ENCODE measurements at places on chromosomes 2 and 18. TPM values are rescaled to one million over a fixed set of nuclear protein-coding genes. Genes with fewer than 3 reads are reported as not detected.

The CTDSP1 gene
- 124 TPM for polyA plus RNA-seq

DNA sequence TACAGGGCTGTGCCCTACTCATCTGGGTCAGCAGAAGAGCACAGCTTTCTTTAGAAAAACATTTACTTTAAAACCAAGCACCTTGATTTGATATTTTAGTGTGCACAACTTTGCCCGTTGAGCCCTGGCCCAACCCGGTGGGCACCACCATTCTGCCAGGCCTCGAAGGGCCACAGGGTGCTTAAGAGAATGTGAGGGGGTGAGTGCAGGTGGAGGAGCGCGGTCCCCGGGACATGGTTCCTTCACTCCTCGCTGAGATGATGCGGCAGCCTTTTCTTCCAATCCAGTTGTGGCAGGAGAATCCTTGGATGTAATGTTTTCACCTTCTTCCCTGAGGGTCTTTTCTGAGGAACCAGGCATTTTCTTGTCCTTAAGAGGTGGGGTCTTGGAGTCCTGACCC lies 119.0 kb downstream of the RPIA start:
- no peak for DNase-seq

DNA sequence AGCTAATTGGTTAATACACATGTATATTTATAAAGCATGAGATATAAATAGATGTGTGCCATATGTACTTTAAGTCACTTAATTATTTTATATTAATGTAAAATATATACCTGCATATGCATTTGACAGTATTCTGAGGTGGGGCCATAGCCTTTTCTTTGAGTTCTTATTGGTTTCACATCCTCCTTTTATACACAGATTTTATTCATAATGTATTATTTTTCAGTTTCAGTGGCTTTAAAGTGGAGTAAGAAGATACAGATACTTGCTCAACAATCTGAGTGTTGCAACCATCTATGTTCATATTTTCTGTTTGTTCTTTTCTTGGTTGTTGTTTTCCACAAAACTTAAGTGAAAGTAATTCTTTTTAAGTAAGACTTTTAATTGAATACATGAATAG lies 436.5 kb downstream of the RND3 start:
- DNase-seq, result no peak

The CCBE1 gene
- 95.5 TPM for polyA plus RNA-seq

DNA sequence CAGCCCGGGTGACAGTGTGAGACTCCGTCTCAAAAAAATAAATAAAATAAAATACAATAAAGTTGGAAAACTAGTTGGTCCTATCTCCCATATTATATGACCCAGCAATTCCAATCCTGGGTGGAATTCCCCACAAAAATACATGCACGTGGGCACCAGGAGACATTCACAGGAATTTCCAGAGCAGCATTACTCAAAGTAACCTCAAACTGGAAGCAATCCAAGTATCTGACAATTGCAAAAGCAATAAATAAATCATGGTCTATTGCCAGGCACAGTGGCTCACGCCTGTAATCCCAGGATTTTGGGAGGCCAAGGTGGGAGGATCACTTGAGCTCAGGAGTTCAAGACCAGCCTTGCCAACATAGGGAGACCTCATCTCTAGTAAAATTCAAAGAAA lies 101.2 kb upstream of the MAP4K4 start:
- DNase-seq, result no peak

- no peak for DNase-seq
Measured at GRCh38 chr2:20496942-20497341, 50.1 kb downstream of the RHOB start.

The SP110 gene
- polyA plus RNA-seq, result 45.2 TPM

The IL36B gene
- polyA plus RNA-seq, result not detected

The RNU2-63P gene
- not detected for polyA plus RNA-seq

DNA sequence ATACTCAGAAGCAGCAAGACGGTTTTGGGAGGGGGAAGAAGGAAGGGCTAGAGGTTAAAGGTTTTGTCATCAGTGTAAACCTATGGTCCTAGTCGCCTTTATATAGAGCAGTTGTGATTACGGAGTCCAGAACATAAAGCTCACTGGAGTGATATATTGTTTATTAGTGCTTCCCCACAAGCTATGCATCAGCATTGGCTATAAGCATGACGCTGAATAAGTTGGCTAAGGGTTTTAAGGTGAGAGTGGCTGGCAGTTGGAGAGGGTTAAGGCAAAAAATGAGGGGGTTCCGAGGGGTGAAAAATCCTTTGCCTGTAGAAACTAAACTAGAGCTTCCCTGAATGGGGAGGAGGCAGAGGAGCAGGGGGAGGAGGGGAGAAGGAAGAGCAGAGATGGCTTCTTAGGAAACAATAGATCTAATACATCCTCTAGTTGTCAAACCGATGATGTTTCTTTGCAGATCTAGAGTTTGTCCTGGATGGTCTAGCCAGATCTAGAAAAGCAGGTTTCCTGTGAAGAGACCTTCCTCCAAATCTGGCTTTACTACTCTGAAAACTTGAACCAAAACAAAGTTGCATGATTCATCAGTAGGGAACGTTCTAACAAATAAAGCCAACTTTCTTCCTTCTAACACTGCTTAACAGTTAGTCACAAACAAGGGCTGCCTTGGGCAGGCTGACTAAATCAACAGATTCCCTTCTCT lies 2.5 kb downstream of the KLF7 start:
- DNase-seq, result no peak
